Ascending aorta (tissue), 2 donors: ENCODE measurements at places on chromosomes 7 and 10. TPM values are rescaled to one million over a fixed set of nuclear protein-coding genes. Genes with fewer than 3 reads are reported as not detected.
A peak's percentile ranks its signal among the peaks of the same experiment; 100 is the strongest.

HOXA4 gene
- 2.1 TPM for total RNA-seq

- H3K4me3 ChIP-seq = no peak overlapping the region
- no peak overlapping the region for H3K27ac ChIP-seq
- H3K36me3 ChIP-seq = no peaks in the 10 kb centered on the region
- no peaks in the 10 kb centered on the region for H3K4me1 ChIP-seq
- no peak for DNase-seq
Measured at GRCh38 chr10:132511121-132512051, 26.2 kb upstream of the INPP5A start.

DNA sequence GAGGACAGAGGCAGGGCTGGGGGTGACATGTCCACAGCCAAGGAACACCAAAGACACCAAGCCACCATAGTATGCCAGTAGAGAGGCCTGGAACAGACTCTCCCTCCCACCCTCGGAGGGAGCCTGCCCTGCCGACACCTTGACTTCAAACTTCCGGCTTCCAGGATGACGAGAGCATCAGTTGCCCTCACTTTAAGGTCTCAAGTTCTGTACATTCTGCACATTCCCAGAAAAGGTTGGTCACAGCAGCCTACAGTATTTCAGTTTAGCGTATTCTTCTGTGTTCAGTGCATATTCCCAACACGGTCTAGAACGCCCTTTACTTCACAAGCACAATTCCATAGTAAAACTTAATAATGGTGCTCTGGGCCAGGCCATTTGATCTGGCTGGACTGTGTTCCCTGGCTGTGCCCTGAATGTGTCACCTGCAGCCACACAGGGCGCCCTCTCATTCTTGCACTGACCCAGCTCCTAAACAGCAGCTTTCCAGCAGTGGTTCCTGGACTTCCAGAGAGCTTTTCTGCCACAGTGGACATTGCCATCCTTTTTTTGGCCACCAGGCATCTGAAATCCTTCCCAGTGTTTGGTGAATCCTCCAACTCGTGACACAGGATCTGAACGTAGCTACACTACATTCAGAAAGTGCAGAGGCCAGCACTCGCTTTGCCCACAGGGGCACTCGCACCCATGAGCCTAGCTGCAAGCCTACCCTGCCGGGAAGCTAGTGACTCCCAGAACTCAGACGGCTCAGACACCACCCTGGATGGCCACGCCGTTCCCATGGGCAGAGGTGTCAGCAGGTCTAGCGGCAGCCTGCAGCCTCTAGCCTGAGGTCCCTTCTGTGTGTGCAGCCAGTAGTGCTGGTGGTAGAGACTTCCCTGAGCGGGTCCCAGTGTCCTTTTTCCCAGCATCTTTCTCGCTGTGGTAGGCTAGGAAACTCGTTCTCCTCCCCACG is 36.4 kb upstream of the INSIG1 start:
- no peak overlapping the region for H3K27ac ChIP-seq
- DNase-seq = no peak

- H3K4me1 ChIP-seq = no peaks in the 10 kb centered on the region
- no peak overlapping the region for H3K27ac ChIP-seq
- no peaks in the 10 kb centered on the region for H3K36me3 ChIP-seq
- no peak for DNase-seq
- no peaks in the 10 kb centered on the region for H3K27me3 ChIP-seq
Measured at GRCh38 chr10:113576852-113577251, 24.0 kb downstream of the HABP2 start.

DNA sequence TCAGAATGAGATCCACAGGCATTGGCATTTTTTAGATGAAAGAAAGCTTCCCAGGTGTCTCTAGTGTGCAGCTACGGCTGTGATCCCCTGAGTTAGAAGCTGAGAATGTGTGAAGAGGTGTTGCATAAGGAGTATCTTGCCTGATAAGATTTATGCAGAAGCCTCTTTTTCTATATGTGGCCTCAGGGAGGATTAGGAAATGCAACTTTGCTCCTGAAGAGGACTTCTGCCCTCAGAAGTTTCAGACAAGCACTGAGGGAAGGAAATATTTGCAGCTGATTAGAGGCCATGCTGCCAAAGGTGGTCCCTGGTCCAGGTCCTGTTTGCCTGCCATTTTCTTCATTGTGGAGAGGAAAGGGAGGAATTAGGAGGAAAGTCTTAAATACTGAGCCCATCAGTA is 551.8 kb downstream of the PHTF2 start:
- H3K4me1 ChIP-seq = no peaks in the 10 kb centered on the region
- H3K27me3 ChIP-seq = no peaks in the 10 kb centered on the region
- H3K36me3 ChIP-seq = no peaks in the 10 kb centered on the region

PRF1 gene
- total RNA-seq = 6.2 TPM

WNT8B gene
- total RNA-seq = not detected

- no peaks in the 10 kb centered on the region for H3K27me3 ChIP-seq
- no peak overlapping the region for H3K4me3 ChIP-seq
- no peak for DNase-seq
- H3K4me1 ChIP-seq = no peaks in the 10 kb centered on the region
- H3K27ac ChIP-seq = no peak overlapping the region
Measured at GRCh38 chr10:9103301-9103700, 1048.8 kb downstream of the GATA3 start.

DNA sequence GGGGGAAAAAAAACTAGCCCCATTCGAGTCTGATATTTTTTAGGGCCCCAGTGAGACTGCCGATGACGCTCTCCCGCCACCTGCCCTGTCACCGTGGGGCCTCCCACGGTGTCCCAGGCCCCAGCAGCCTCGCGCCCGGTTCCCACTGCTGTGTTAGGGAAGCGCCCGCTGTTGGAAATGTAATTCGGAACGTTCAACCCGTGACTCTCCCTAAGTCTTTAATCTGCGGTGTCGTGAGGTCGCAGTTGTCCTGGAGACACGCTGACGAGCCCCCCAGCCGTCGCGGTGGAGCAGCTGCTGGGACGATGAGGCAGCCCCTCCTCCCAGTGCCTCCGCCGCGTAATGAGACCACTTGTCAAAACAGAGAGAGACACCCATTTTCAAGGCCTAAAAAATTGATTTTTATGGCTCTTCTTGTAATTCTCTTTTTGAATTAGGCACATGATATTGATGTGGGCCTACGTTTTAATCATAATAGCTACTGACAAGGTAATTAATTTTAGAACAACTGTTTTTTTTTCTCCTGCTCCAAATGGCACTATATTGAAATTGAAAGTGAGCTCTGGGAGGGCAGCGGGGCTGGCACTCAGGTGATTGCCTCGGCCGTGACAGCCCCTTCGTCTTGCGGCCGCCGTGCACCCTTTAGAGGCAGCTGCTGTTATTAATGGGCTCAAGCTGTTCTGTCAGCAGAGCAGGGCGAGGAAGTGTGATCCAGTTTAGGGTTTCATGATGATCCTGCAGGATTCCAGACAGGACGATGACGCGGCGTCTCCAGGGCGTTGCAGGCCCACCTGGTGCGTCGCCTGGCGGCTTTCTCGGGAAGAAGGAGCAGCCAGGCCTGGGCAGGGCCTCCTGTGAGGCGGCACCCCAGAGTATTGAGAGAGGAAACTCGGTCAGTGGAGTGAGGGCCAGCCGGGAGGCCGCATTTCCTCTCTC is 63.3 kb downstream of the NKX6-2 start:
- H3K36me3 ChIP-seq = peaks cover 8% of the 10 kb centered on the region
- no peaks in the 10 kb centered on the region for H3K27me3 ChIP-seq
- no peak overlapping the region for H3K27ac ChIP-seq
- DNase-seq = no peak
- no peaks in the 10 kb centered on the region for H3K4me1 ChIP-seq

DNA sequence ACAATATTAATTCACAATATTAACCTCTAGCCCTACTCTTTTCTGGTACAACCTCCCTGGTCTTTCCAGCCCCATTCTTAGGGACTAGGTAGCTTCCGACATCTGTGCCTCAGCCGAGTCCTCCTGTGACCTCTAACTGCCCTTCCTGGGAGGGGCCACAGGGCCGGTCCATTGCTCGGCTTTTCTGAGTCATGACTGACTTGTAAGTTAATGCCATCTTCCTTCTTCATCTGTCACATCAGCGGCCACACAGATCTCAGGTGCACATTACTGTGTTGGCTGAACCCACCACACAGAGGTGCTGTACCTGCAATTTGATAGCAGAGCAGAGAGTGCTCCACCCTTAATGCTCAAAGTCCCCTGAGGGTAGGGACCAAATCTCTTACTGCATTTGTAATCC is 4.1 kb upstream of the CPA4 start:
- H3K4me3 ChIP-seq = no peak overlapping the region
- H3K4me1 ChIP-seq = peaks cover 14% of the 10 kb centered on the region
- H3K27ac ChIP-seq = no peak overlapping the region
- no peaks in the 10 kb centered on the region for H3K27me3 ChIP-seq

DNA sequence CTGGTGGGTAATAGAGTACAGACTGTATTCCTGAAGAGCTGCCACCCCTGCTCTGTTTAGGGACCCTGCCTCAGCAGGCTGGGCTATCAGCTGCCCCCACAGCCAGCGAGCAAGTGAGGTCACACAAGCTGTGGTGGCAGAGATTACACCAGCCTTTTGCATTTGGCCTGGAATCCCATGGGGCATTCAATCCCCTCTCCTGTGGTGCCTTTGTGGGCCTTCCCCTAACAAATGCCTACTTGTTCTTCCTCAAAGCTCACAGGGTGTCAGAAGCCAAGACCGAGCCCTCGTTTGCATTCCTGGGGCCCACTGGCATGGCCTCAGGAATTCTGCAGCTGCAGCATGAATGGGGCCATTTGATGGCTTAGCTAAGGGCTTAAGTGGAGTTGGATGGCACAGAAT is 212.7 kb upstream of the PHYHIPL start:
- H3K27ac ChIP-seq = no peak overlapping the region
- H3K4me3 ChIP-seq = no peak overlapping the region
- H3K27me3 ChIP-seq = no peaks in the 10 kb centered on the region
- no peak for DNase-seq
- no peaks in the 10 kb centered on the region for H3K4me1 ChIP-seq

- H3K4me3 ChIP-seq = no peak overlapping the region
- H3K27me3 ChIP-seq = no peaks in the 10 kb centered on the region
- DNase-seq = no peak
- H3K4me1 ChIP-seq = no peaks in the 10 kb centered on the region
- peaks cover 2% of the 10 kb centered on the region for H3K36me3 ChIP-seq
Measured at GRCh38 chr7:120832803-120833202, 25.1 kb downstream of the TSPAN12 start.

CPED1 gene
- 69.5 TPM for total RNA-seq

DNA sequence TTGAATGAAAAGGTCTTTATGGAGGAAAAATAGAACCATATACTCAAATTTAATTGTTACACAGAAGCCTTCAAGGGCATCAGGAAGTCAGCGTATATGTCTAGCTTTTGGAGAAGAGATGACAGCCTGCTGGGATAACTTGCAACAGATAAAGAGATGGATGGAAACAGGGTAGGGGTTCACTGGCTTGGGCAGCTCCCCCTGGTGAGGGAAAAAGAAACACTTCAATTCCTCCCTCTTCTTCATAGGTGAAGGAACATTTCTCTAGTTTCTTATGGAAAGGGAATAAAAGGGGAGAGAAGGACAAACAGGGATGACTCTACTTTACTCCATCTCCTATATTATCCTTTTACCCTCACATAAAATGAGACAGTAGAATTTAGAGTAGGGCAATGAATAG is 635.7 kb downstream of the PHTF2 start:
- peak overlapping the region; percentile 63 for H3K27ac ChIP-seq
- peaks cover 7% of the 10 kb centered on the region for H3K4me1 ChIP-seq
- H3K4me3 ChIP-seq = no peak overlapping the region
- no peak for DNase-seq
- no peaks in the 10 kb centered on the region for H3K27me3 ChIP-seq

SAMD8 gene
- 16.5 TPM for total RNA-seq

VPS26A gene
- total RNA-seq = 26.0 TPM

COBL gene
- total RNA-seq = 0.11 TPM

- no peak overlapping the region for H3K4me3 ChIP-seq
- H3K27me3 ChIP-seq = no peaks in the 10 kb centered on the region
- H3K27ac ChIP-seq = no peak overlapping the region
- no peaks in the 10 kb centered on the region for H3K36me3 ChIP-seq
- no peak for DNase-seq
- no peaks in the 10 kb centered on the region for H3K4me1 ChIP-seq
Measured at GRCh38 chr10:82738592-82738991, 863.6 kb downstream of the NRG3 start.

DNA sequence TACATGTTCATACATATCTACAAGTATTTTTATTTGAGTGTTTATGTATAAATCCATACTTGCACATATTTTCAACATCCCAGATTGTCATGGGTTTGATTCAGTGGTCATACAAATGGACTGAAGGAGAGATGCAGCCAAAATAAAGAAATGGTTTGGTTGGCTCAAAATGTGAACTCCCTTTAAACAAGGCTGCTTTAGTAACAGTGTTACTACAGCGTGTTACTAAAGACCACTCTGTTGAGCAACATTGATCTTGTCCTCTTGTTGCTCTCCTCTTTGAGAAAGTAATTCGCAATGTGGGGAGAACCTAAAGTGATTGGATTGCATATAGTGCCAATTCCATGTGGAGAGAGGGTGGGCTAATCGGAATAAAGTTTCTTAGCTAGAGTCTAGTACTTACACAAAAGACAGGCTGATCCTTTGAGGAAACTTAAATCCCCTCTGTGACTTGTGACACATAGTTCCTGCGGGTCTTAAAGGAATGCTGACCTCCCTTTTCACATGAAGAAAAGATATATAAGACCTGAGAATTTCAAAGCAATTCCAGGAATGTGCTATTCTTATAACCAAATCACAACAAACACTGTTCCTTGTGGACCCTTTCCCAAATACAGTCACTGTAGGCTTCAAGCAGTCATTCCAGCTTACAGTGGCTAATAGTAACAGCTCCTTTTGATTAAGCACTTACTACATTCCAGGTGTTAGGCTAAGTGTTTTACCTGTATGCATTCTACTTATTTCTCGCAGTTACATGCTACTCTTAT is 144.3 kb downstream of the FZD1 start:
- H3K36me3 ChIP-seq = no peaks in the 10 kb centered on the region
- H3K27ac ChIP-seq = no peak overlapping the region
- H3K4me1 ChIP-seq = peaks cover 11% of the 10 kb centered on the region
- no peaks in the 10 kb centered on the region for H3K27me3 ChIP-seq
- no peak overlapping the region for H3K4me3 ChIP-seq

HIF1AN gene
- total RNA-seq = 4.7 TPM

ABCB4 gene
- not detected for total RNA-seq

GRCh38 chr10:68154211-68154497 is 44.9 kb downstream of the MYPN start:
- no peaks in the 10 kb centered on the region for H3K27me3 ChIP-seq
- no peaks in the 10 kb centered on the region for H3K36me3 ChIP-seq
- no peak for DNase-seq
- H3K4me1 ChIP-seq = peaks cover 9% of the 10 kb centered on the region
- H3K4me3 ChIP-seq = peak overlapping the region; percentile 18

LSM5 gene
- total RNA-seq = 20.5 TPM

- no peaks in the 10 kb centered on the region for H3K4me1 ChIP-seq
- H3K4me3 ChIP-seq = no peak overlapping the region
Measured at GRCh38 chr7:48872548-48872947, 51.8 kb upstream of the CDC14C start.

- H3K27me3 ChIP-seq = no peaks in the 10 kb centered on the region
- no peaks in the 10 kb centered on the region for H3K4me1 ChIP-seq
- H3K4me3 ChIP-seq = no peak overlapping the region
- DNase-seq = no peak
- no peaks in the 10 kb centered on the region for H3K36me3 ChIP-seq
Measured at GRCh38 chr7:110839866-110840265, 251.1 kb upstream of the LRRN3 start.

FOXI2 gene
- total RNA-seq = not detected

HMX3 gene
- total RNA-seq = not detected

CALY gene
- total RNA-seq = not detected

GRCh38 chr10:73995035-73995358 is 2.9 kb upstream of the VCL start:
- peaks cover 3% of the 10 kb centered on the region for H3K4me1 ChIP-seq
- H3K4me3 ChIP-seq = no peak overlapping the region
- H3K36me3 ChIP-seq = no peaks in the 10 kb centered on the region
- no peak overlapping the region for H3K27ac ChIP-seq
- no peaks in the 10 kb centered on the region for H3K27me3 ChIP-seq

TAS2R5 gene
- not detected for total RNA-seq
